T-cell (primary cell): ENCODE measurements at places on chromosomes 11 and 22.

DNA sequence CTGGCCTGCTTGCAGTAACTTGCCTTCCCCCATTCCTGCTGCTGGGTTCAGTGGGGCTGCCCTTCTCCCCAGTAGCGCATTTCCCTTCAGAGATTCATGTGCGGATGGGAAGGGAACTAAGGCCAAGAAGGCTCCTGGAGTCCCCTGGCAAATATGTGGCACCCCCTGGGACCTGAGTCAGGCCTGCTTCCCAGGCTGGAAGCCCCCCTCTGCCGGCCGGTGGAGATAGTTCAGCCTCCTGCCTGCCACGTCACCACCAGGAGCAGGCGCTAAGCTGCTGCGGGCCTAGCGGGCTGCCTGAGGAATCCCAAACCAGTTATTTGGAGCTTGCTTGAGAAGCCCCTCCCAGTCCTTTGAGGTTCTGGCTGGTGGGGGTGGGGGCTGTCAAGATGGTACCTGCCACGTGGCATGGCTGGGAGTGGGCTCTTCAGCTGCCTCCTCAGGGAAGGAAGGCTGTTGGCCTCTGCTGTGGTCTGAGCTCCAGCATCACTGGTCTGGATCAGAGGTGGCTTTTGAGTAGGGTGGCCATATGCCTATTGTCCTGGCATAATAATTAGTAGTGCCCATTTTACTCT, 2.0 kb downstream of the SERPINH1 start:
- no peak overlapping the region for H3K4me3 ChIP-seq
- H3K36me3 ChIP-seq = peaks cover 1% of the 10 kb centered on the region
- H3K27ac ChIP-seq = no peak overlapping the region
- DNase-seq = no peak
- peaks cover 3% of the 10 kb centered on the region for H3K4me1 ChIP-seq

DNA sequence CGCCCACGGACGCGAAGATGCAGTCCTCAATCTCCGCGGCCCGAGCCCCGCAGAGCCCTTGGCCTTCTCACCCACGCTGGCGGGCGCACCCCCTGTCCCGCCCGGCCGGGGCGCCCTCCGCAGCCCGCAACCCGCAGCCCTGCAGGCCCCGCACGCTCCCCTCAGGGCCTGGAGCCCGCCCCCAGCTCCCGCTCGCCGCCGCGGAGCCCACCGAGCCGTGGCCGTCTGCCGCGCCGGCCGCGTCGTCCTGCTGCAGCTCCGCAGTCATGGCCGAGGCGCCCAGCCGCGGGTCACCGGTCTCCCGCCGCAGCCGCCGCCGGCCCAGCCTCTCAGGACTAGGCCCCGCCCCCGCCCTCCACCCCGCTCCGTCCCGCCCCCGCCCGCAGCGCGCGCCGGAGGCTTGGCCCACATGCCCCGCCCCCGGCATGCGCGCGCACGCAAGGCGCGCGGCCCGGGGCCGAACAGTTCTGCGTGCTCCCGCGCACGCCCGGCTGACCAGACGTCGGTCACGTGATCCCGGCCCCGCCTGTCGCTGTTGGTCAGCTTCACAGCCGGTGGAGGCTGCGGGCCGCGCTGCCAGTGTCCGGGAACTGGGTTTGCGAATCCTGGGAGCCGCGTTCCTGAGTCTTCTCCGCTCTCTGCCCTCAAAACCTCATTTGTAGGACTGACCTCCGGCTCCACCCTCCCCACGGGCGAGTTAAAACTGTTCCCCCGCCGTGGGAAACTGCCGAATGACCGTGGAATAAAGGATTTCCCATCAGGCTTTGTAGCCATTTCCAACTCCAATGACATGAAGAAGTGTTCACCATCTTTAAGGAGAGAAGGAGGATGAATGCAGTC, at the start of gene USP28:
TSS of gene USP28 (minus strand) at position 339 of the 840 bp plus-strand sequence. CDS start at position 268, 71 bp downstream.
- H3K27ac ChIP-seq = peak within 1 kb of the TSS; percentile 90
- H3K4me1 ChIP-seq = peaks cover 37% of the 10 kb centered on the region
- peak within 1 kb of the TSS; percentile 89 for H3K4me3 ChIP-seq
- DNase-seq = peak; percentile 59
- H3K36me3 ChIP-seq = no peaks in the 10 kb centered on the region

- H3K27ac ChIP-seq = no peak overlapping the region
- H3K36me3 ChIP-seq = no peaks in the 10 kb centered on the region
- H3K27me3 ChIP-seq = peaks cover 10% of the 10 kb centered on the region
- DNase-seq = no peak
- no peaks in the 10 kb centered on the region for H3K4me1 ChIP-seq
- H3K4me3 ChIP-seq = no peak overlapping the region
Observed at GRCh38 chr11:94241896-94242295, 62.5 kb upstream of the IZUMO1R start.

DNA sequence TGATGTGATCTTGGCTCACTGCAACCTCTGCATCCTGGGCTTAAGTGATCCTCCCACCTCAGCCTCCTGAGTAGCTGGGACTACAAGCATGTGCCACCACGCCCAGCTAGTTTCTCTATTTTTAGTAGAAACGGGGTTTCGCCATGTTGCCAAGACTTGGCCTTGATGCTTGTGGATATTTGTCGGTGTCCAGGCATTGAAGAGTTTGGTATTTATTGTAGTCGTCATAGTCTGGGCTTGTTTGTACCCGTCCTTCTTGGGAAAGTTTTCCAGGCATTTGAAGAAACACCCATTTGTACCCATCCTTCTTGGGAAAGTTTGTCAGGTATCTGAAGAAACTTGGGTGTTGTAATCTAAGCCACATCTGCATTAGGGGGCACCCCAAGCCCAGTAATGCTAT, 28.7 kb downstream of the FCHSD2 start:
- DNase-seq = no peak
- no peaks in the 10 kb centered on the region for H3K4me1 ChIP-seq
- no peak overlapping the region for H3K4me3 ChIP-seq
- no peaks in the 10 kb centered on the region for H3K36me3 ChIP-seq
- no peak overlapping the region for H3K27ac ChIP-seq

- H3K27ac ChIP-seq = no peak overlapping the region
- H3K4me3 ChIP-seq = no peak overlapping the region
- no peaks in the 10 kb centered on the region for H3K4me1 ChIP-seq
- H3K36me3 ChIP-seq = no peaks in the 10 kb centered on the region
Observed at GRCh38 chr11:108825381-108825780, 160.5 kb downstream of the DDX10 start.

DNA sequence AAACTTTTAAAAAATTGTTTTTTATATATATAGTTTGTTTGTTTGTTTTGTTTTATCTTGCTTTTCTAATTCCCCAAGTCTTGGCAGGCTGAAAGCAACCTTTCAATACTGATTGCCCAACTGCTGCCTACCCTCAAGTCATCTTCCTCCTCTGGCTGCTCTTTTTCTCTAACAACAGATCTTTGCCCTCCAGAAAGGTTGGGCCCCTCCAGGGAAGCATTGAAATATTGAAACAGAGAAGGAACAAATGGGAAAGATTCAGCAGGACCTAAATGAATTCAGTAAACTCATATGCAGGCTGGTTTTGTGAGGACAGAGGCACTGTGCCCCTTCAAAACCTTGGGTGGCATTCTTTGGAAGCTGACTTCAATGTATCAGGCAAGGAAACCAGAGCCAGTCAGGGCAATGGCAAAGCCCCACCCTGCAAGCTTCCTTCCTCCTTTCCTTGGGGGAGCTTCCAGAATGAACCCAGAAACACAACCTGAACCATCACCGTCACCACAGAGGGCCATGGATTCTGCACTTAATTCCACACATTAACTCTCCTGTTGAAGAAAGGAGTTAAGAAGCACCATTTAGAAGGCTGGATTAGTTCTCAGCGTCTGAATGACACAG, 815 bp upstream of the MS4A6A start:
- DNase-seq = no peak
- H3K27ac ChIP-seq = no peak overlapping the region
- no peak overlapping the region for H3K4me3 ChIP-seq
- no peaks in the 10 kb centered on the region for H3K4me1 ChIP-seq
- no peaks in the 10 kb centered on the region for H3K36me3 ChIP-seq
- no peaks in the 10 kb centered on the region for H3K27me3 ChIP-seq

DNA sequence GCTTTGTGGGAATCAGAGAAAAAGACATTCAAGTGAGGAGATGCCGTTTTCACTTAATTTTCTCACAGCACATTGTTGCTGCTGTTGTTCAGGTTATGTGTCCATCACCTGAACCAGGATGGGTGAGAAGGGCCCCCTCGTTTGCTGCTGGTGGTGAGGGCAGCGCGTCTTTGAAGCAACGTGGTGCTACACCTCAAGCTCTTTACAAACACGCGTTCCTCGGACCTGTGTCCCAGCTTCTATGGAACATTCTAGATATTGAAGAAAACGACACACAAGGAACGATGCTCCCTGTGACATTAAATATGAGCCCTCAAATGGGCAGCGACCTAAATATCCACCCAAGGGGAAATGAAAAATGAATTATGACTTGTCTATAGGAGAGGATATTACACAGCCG, 418.6 kb downstream of the MN1 start:
- H3K27ac ChIP-seq = no peak overlapping the region
- no peak for DNase-seq
- H3K36me3 ChIP-seq = no peaks in the 10 kb centered on the region
- H3K4me1 ChIP-seq = no peaks in the 10 kb centered on the region
- peaks cover 23% of the 10 kb centered on the region for H3K27me3 ChIP-seq

GRCh38 chr11:17748044-17748443, 13.5 kb downstream of the KCNC1 start:
- peaks cover 48% of the 10 kb centered on the region for H3K27me3 ChIP-seq
- no peaks in the 10 kb centered on the region for H3K4me1 ChIP-seq
- no peak for DNase-seq
- no peak overlapping the region for H3K27ac ChIP-seq

- no peak overlapping the region for H3K4me3 ChIP-seq
- no peaks in the 10 kb centered on the region for H3K4me1 ChIP-seq
- DNase-seq = no peak
- no peaks in the 10 kb centered on the region for H3K27me3 ChIP-seq
Observed at GRCh38 chr11:15276621-15277020, 161.9 kb downstream of the INSC start.

DNA sequence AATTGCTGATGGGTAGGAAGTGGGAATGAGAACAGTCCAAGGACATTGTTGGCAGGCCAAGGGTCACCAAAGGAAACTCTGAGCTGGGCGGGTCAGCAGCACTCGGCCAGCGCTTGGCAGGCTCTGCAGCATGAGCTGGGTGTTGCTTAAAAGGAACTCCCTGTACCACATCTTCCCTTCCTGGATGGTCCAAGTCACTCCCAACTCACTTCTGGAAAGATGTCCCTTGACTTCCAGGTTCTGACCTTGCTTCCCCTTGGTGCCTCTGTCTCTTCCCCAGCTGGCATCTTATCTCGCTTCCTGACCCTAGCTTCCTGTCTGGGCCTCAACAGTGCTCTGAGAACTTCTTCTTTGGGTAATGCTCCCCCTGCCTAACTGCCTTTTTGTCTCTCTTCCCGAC, 24.8 kb upstream of the SWAP70 start:
- no peak for DNase-seq
- no peak overlapping the region for H3K4me3 ChIP-seq
- H3K27me3 ChIP-seq = no peaks in the 10 kb centered on the region
- peaks cover 3% of the 10 kb centered on the region for H3K4me1 ChIP-seq

DNA sequence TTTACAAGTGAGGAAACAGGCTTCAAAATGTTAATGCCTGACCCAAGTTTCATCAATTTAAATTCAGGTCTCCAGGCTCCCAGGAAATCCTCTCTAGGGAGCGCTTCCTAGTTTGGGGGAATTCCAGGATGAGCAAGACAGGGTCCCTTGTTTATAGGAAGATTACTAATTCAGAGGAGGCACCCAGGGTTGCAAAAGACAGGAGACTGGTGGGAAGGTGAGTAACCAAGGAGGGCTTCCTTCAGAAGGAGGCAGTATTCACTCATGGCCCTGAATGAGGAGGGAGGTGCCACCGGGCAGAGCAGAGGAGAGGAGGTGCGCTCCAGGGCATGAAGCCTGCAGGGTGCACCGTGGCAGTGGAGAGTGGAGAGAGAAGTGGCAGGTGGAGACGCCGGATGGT, 1.6 kb downstream of the TMEM132A start:
- DNase-seq = no peak
- no peak overlapping the region for H3K4me3 ChIP-seq
- H3K4me1 ChIP-seq = no peaks in the 10 kb centered on the region
- no peak overlapping the region for H3K27ac ChIP-seq
- peaks cover 68% of the 10 kb centered on the region for H3K27me3 ChIP-seq

DNA sequence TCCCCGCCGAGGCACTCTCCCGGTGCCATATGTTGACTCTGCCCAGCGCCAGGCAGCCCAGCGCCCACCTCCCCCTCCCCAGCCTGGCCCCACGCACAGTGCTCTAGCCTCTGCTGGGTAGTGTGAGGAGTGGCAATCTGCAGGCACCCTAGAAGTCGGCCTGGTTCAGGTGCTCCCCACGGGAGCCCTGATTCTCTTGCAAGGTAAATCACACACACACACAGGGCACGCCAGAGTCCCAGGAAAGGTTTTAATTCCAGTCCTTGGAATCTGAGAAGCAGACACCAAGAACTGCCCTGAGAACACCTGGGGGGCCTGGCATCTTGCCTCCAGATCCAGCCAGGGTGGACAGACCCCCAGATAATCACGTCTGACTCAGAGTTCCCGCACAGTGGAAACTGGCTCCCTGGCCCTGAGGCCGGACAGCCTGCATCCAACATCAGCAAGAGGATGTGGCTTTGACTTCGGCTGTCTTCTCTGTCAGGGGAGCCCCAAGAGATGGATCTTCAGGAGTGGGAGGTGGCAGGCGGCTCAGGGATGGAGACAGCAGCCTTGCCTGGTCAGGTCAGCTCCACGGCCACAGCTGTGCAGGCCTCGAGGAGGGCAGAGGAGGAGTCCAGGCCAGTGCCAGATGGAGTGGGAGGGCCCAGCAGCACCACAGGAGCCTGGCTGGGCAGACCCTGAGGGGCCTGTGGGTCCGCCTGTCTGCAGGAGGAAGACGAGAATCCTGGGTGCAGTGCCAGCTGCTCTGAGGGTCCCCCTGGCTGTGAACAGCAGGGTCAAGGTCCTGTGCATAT, 1.1 kb upstream of the RIN1 start:
- H3K27me3 ChIP-seq = peaks cover 10% of the 10 kb centered on the region
- no peak overlapping the region for H3K4me3 ChIP-seq
- H3K4me1 ChIP-seq = peaks cover 29% of the 10 kb centered on the region
- H3K27ac ChIP-seq = no peak overlapping the region

DNA sequence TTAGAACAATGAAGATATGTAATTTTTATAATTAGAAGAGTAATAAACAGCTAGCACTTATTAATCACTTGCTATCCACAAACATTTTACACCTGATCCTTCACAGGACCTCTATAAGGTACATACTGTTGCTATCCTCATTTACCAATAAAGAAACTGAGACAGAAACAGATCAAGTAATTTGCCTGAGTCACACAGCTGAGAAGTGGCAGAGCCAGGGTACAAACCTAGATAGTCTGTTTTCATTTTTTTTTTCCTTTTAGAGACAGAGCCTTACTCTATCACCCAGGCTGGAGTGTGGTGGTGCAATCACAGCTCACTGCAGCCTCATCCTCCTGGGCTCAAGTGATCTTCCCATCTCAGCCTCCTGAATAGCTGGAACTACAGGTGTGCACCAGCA, 71.8 kb upstream of the PTH start:
- no peaks in the 10 kb centered on the region for H3K36me3 ChIP-seq
- no peak overlapping the region for H3K27ac ChIP-seq
- H3K27me3 ChIP-seq = peaks cover 12% of the 10 kb centered on the region
- no peak overlapping the region for H3K4me3 ChIP-seq

DNA sequence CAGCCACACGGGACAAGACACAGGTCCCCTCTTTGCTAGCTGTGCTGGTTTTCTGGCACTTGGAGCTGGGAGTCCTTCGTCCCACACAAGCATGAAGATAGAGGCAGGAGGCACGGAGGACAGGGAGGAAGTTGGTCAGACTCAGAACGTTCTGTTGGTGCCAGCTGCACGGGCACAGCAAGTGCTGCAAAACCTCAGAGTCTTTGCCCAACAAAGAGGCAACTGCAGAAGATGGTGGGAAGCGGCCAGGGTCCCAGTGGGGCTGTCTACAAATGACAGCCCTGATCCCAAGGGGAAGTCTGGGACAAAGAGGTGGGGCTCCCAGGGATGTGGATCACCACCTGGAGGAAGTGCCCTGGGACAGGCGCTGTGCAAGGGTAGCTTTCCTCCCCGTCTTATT, 9.4 kb upstream of the OSM start:
- H3K27ac ChIP-seq = no peak overlapping the region
- peaks cover 20% of the 10 kb centered on the region for H3K4me1 ChIP-seq
- no peaks in the 10 kb centered on the region for H3K36me3 ChIP-seq
- peaks cover 18% of the 10 kb centered on the region for H3K27me3 ChIP-seq
